ENCODE measurements at places on chromosomes 12 and 14. TPM values are rescaled to one million over a fixed set of nuclear protein-coding genes. Genes with fewer than 3 reads are reported as not detected.

SOAT2 gene
- total RNA-seq: not detected

KRT6C gene
- not detected for total RNA-seq

- DNase-seq: peak; percentile 38
- H3K36me3 ChIP-seq: no peaks in the 10 kb centered on the region
- no peak overlapping the region for H3K27ac ChIP-seq
- H3K4me3 ChIP-seq: no peak overlapping the region
- H3K27me3 ChIP-seq: no peaks in the 10 kb centered on the region
Measured at GRCh38 chr12:112971248-112971647, 7.1 kb upstream of the OAS2 start.

DNA sequence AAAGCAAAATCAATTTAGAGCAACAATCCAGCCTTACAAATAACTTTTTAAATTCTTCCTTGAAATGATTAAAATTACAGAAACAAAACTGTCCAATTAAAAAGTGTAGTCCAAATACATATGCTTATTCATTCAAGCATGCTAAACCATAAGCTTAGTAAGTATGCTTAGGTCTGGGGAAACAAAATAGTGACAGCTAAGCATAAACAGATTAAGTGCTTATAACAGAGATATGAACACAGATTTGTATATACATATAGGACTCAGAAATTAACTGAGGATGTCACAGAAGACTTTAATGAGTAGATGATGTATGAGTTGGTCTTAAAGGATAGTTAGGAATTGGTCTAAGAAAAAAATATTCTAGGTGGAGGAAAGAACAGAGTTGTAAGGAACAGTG, 41.8 kb downstream of the SCAF11 start:
- no peak overlapping the region for H3K4me3 ChIP-seq
- peaks cover 53% of the 10 kb centered on the region for H3K36me3 ChIP-seq
- H3K27ac ChIP-seq: no peak overlapping the region
- no peaks in the 10 kb centered on the region for H3K4me1 ChIP-seq
- H3K27me3 ChIP-seq: no peaks in the 10 kb centered on the region
- DNase-seq: no peak

SDR9C7 gene
- total RNA-seq: not detected

SLC6A15 gene
- 24.4 TPM for total RNA-seq

DNA sequence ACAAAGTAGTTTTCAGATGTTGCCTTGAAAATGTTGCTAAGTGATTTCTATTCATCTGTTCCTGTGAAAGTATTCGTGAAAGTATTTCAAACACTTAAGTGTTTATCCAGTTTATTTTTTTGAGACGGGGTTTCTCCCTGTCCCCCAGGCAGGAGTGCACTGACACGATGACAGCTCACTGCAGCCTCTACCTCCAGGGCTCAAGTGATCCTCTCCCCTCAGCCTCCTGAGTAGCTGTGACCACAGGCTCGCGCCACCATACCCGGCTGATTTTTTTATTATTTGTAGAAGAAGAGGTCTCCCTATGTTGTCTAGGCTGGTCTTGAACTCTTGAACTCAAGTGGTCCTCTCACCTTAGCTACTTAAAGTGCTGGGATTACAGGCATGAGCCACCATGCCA, 1.7 kb downstream of the ZDHHC17 start:
- no peaks in the 10 kb centered on the region for H3K27me3 ChIP-seq
- H3K4me3 ChIP-seq: peak overlapping the region; percentile 98
- H3K27ac ChIP-seq: no peak overlapping the region
- no peaks in the 10 kb centered on the region for H3K4me1 ChIP-seq

GRCh38 chr12:64736771-64737170, 22.4 kb downstream of the GNS start:
- no peak overlapping the region for H3K27ac ChIP-seq
- no peak overlapping the region for H3K4me3 ChIP-seq
- peaks cover 18% of the 10 kb centered on the region for H3K36me3 ChIP-seq
- H3K27me3 ChIP-seq: no peaks in the 10 kb centered on the region
- peaks cover 10% of the 10 kb centered on the region for H3K4me1 ChIP-seq
- DNase-seq: no peak

DNA sequence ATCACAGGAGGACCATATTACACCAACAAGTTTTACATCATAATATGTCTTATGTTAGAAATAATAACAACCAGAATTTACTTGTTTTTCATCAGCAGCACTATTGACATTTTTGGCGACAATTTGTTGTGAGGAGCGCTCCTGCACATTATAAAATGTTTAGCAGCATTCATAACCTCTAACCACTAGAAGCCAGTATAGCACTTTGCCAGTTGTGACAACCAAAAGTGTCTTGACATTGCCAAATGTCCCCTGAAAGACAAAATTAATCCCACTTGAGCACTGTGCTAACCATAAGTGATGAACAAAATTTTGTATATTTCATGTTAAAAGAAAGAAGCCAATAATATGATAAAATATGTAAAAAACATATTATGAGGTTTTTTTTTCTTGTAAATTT, 356.9 kb upstream of the LMO3 start:
- DNase-seq: no peak
- H3K27me3 ChIP-seq: no peaks in the 10 kb centered on the region
- no peaks in the 10 kb centered on the region for H3K36me3 ChIP-seq

NFE2 gene
- total RNA-seq: not detected

DNA sequence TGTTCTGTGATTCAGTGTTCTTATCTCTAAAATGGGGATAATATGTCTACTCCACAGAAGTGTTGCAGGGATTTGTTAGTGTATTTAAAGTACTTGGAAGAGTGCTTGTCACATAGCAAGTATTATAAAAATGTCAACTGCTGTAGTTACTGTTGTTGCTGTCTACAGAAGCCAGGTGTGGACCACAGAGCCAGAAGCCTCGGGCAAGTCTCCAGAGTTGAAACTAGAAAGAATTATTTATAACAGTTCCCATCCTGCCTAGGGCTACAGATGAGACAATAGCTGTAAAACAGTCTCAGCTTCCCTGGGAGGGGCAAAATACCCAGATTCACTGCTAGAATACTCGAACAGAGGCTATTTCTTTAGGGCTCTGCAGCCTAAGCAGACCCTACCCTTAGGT, 55.4 kb upstream of the FUT8 start:
- H3K27me3 ChIP-seq: no peaks in the 10 kb centered on the region
- H3K4me1 ChIP-seq: no peaks in the 10 kb centered on the region
- DNase-seq: no peak
- H3K27ac ChIP-seq: no peak overlapping the region

GRCh38 chr14:99380991-99381687, 99.5 kb downstream of the SETD3 start:
- no peaks in the 10 kb centered on the region for H3K4me1 ChIP-seq
- H3K36me3 ChIP-seq: no peaks in the 10 kb centered on the region
- DNase-seq: no peak

DNA sequence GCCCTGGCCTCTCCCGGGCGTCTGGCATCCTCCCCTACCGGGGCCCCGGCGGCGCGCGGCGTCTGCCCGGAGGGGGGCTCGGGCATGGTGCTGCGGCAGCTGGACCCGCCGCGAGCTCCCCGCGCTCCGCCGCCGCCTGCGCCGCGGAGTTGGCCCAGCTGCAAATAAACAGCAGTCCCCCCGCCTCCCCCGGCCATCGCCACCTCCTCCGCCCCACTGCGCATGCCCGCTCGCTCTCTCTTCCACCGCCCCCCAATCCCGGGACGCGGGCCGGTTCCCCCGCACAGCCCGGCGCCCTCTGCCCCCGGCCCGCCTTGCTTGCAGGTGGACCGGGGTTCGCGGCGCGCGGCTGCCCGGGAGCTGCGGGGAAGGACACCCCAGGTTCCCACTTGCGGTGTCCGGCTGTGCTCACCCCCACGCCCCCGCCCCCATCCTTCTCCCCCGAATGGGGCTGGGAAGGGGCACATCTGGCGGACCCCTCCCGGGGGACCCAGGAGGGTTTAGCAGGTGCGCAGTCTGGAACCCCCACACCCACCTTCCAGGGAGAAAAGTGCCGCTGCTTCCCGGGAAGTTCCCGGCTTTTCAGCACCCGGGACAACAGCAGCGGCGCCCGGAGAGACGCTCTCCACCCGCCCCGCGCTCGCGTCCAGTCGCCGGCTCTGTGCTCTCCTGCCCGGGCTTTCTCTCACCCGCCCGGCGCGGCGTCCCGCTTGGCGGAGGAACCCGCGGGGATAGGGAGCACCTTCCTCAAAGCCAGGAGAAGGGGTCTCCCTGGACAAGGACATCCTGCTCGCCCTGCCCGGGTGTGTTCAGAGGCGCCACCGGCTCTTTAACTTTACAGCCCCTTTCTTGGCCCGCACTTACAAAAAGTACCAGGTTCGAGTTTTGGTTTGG, at the start of gene TMTC1:
Gene TMTC1 (minus strand): TSS at position 170 of the 894 bp plus-strand sequence. CDS start 191 bp downstream, outside the sequence.
- peak within 1 kb of the TSS; percentile 95 for H3K27ac ChIP-seq
- peak within 1 kb of the TSS; percentile 81 for H3K4me3 ChIP-seq
- DNase-seq: peak; percentile 87

VWF gene
- 0.73 TPM for total RNA-seq

DNA sequence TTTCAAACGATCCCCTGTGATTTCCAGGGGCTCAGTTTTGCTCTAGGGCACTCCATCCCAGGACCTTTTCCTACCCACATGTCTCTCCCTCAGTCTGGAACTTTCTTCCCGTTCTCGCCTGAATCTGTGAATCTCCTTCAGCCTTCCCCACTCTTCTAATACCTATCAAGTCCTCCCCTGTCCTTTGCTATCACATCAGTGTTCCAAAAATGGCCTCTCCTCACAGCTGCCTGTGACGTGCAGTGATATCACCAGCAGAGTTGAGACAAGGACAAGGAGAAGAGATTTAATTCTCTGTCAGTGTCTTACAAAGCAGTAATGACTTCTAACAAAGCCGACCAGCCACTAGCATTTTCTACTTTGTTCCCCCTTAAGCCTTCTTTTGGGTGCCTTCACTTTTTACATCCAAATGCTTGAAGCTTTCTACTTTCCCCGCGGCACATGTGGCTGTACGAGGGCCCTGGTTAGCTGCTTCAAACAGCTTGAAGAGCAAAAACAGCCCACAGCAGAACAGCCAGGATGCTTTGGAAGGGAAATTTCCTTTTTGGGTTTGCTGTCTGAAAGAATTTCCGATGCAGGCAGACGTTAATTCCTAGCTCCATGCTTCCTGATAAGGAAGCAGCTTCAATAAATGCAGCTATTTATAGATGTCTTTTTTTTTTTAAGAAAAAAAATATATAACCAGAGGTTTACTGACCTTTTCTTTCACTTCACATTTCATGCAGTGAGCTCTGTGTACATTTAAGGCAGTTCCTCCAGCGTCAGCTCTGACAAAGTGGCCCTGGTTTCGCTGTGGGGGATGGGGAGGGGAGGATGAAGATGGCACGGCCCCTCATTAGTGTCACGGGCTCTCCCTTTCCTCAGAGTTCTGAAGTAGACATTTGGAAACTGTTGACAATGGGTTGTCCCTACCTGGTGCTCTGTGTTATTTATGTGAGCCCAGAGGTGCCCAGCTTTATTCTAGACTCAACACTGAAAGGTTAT, 109.3 kb downstream of the ETV6 start:
- no peaks in the 10 kb centered on the region for H3K27me3 ChIP-seq
- H3K4me1 ChIP-seq: no peaks in the 10 kb centered on the region
- H3K36me3 ChIP-seq: no peaks in the 10 kb centered on the region
- no peak overlapping the region for H3K27ac ChIP-seq

DNA sequence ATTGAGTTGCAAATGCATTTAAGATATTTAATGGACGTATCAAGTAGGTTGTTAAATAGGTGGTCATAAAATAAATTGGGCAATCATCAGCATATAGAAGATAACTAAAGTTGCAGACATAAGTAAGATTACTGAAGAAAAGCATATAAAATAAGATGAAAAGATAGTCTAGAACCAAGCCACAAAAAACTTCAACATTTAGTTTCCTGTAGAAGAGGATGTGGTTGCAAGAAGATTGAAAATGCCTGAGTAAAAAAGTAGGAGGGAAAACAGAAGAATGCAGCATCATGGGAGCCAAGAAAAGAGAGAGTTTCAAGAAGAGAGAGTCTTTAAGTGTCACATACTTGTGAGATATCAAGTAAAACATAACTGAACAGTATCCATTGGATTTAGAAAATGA, 17.6 kb upstream of the SLC16A7 start:
- H3K4me3 ChIP-seq: no peak overlapping the region
- no peak overlapping the region for H3K27ac ChIP-seq
- no peaks in the 10 kb centered on the region for H3K36me3 ChIP-seq

- no peaks in the 10 kb centered on the region for H3K36me3 ChIP-seq
- H3K27ac ChIP-seq: no peak overlapping the region
- no peak overlapping the region for H3K4me3 ChIP-seq
- H3K4me1 ChIP-seq: no peaks in the 10 kb centered on the region
- no peak for DNase-seq
Measured at GRCh38 chr12:40137252-40137651, 31.4 kb upstream of the SLC2A13 start.

GRCh38 chr14:61574514-61574807, 120.9 kb upstream of the HIF1A start:
- no peak overlapping the region for H3K27ac ChIP-seq
- H3K4me1 ChIP-seq: peaks cover 62% of the 10 kb centered on the region
- no peaks in the 10 kb centered on the region for H3K27me3 ChIP-seq
- DNase-seq: no peak
- H3K4me3 ChIP-seq: no peak overlapping the region

R3HDM2 gene
- 18.6 TPM for total RNA-seq

DNA sequence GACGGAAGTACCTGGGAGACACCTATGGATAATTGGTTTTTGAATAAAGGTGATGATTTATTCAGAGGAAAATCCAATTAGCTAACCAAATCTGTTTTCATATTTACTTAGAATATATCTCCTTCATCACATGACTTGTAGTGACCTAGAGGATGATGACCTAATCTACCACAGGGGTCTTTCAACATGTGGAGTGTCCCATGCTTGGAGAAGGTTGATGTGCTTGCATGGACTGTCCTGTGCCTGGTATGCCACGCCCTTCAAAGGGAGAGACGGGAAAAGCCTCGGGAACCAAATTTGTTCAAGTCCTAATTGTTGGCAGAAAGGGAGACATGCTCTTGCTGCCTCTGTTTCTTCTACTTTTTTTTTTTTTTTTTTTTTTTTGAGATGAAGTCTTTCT, 11.8 kb upstream of the PAPLN start:
- H3K27ac ChIP-seq: no peak overlapping the region
- peaks cover 9% of the 10 kb centered on the region for H3K4me1 ChIP-seq
- no peak for DNase-seq
- no peaks in the 10 kb centered on the region for H3K27me3 ChIP-seq

DNA sequence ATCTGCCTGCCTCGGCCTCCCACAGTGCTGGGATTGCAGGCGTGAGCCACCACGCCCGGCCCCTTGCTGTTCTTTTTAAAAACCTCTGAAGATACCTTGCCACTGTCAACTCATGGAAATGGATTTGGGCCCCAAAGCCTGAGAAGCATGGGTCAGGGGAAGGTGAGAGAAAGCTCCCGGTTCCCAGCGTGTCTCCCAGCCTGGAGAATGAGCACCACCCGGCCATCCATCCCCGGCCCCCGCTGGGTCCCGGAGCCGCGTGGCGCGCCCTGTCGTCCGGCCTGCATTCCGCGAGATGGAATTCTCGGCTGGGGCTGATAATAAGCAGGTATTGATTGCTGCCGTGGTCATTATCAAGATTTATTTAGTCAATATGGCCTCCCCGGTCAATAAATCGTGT, 126.5 kb upstream of the MYL2 start:
- no peaks in the 10 kb centered on the region for H3K27me3 ChIP-seq
- H3K4me3 ChIP-seq: no peak overlapping the region
- no peak for DNase-seq

- H3K4me1 ChIP-seq: no peaks in the 10 kb centered on the region
- H3K4me3 ChIP-seq: no peak overlapping the region
- H3K27ac ChIP-seq: no peak overlapping the region
Measured at GRCh38 chr14:96162741-96163140, 41.9 kb upstream of the BDKRB2 start.
